ENCODE measurements at places on chromosomes 12 and 14.

DNA sequence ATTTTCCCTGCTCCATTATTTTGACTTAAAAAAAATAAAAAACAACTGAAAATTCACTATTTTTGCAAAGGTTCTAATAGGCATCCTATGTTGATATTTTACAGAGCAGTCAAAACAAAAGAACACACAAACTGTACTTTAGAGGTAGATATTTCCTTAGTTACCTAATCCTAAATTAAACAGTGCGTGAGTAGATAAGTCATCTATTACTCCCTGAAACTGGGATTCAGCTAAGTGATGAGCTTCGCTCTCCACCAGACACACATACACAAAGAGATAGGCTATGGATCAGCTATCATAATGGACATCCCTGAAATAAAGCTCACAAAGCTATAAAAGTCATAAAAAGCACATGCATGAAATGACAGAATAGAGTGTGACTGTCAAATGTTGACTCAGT lies 398.7 kb downstream of the SOX5 start:
- DNase-seq: no peak

GRCh38 chr14:67077921-67078320 lies 111.3 kb upstream of the GARIN2 start:
- DNase-seq: no peak

DNA sequence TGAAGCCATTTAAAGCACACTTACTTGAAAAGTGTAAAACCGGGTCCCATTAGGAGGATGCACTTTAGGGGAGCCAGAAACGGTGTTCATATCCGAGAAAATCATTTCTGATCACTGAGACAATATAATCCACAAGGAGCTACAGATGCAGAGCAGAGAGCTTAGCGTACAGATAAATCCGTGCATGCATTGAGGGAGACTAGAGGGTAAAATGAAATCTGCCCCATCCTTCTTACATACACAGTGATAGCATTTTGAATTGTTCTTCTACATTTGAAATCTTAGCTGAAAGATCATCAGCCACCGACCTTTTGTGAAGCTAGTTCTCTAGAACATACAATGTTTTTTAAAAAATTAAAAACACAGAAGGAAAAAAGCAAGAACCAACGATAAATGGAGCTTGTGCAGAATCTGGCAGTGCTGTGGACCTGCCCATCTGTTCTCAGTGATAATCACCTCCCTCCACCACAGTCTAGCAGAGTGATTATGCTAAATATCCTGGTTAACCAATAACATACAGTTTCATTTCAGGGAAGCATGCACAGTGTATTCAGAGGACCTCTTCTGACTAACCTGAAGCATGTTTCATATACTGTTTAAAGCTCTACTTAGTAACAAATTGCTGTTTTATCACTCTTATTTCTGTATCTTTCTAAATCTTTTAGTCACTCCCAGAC lies 161.1 kb downstream of the PPFIA2 start:
- no peak for DNase-seq

DNA sequence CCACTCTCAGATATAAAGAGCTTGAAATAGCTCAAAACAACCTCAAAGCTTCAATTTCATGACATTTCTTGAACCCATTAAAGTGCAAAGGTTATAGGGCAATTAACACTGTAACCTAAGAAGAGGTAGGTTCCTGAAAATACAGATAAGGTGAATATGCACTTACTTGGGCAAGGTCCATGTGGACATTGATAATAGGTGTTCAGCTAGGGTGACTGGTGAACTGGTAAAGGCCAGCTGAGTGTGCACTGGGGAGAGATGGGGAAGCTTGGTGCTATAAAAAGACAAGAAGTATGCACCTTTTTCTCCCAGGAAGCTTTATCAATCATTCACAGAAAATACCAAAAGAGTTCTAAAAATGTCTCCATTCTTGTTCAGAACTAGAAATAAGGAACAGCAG lies 418.6 kb downstream of the SLC16A7 start:
- DNase-seq: no peak

- no peak for DNase-seq
Measured at GRCh38 chr14:69553252-69553651, 21.4 kb downstream of the CCDC177 start.

DNA sequence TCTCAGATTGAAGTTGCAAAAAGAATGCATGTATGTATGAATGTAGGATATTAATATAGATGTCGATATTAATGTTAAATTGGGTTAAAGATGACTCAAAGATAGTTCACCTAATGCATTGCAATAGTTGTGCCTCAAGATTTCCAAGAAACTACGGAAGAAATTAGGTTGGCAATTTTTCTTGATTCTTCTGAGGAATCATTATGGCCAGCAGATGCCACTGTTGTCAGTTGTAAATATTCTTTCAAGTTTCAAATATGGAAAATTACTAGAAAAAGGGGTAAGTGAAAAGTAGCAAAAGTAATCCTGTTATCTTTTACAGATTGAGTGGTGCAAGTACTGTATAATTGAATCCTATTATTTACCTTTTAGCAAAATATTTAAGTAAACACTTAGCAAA lies 202.1 kb downstream of the ADAMTS20 start:
- DNase-seq: no peak

DNA sequence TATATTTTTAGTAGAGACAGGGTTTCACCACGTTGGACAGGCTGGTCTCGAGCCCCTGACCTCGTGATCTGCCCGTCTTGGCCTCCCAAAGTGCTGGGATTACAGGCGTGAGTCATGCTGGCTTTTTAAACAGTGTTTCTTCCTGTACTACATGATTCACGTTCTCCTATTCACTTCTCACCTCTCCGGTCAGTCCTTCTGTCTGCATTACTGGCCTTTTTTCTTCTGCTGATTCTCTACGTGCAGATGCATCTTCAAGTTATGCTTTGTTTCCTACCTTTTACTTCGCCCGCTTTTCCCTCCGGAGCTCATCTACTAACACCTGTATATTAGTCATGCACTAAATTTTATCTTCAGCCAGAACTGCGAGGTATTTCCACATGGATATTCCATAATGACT lies 296.2 kb upstream of the FLRT2 start:
- no peak for DNase-seq

- no peak for DNase-seq
Measured at GRCh38 chr14:41899416-41899815, 292.7 kb downstream of the LRFN5 start.

GRCh38 chr12:4477129-4477528 lies 31.5 kb upstream of the FGF6 start:
- no peak for DNase-seq

- no peak for DNase-seq
Measured at GRCh38 chr12:2904260-2904659, 13.6 kb downstream of the TULP3 start.

DNA sequence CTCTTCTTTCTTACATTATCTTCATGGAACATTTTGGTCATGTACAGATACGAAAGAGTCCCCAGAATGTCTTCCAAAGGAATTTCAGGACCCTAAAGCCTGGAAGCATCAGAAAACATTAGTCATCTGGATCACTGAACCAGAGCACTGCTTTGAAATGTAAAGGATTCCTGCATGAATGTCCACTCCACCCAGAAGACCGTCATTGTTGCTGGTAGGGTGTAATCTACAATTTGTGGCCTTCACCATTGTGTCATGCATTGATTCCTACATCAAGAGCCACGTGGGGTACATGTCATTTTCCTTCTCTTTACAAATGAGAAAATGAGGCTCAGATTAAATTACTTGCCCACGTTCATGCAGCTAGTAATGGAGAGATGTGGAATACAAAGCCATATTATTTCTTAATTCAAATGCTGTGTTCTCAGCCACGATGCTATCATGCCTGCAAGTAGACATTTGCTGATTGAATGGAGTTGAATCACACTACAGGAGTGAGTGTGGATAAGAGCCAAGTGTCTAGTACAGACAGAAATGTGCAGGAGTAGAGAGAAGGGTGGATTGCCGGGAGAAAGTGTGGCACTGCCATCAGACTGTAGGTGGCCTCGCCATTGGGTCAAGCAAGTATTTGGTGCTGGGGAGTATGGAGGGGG lies 231.2 kb downstream of the C12orf75 start:
- no peak for DNase-seq

DNA sequence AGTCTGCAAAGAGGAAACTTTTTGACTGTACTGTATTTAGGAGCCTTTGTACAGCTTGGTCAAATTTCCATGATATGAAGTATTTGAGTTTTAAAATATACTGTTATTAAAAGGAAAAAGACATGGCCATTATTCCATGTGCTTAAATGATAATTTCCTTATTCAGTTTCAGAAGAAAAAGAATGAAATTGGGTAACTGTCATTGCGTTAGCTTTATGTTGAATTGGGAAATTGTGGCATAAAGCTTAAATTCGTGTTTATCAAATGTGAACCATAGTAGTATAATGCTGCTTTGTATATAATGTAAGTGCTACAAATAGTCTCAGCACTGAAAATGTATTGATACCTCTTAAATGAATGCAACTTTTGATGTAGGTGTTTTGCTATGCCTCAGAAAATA lies 64.9 kb downstream of the ETNK1 start:
- DNase-seq: no peak

DNA sequence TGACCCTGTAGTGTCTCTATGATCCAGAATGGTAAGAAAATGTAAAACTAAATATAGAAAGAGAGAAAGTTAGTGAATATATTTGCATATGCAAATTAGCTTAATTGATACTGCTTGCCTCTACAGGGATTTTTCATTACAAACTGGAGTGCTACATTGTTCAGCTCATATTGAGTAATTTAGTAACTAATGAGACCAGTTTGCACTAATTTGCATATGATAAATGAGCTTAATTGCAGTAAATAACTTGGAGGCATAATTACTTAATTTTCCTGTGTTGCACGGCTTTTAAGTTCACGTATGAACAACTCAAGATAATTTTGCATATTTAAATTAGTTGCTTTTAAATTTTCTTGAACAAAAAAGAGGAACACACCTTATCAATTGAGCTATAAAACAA lies 436.5 kb downstream of the NPAS3 start:
- no peak for DNase-seq

GRCh38 chr14:63454863-63455622 lies 88.1 kb downstream of the PPP2R5E start:
- no peak for DNase-seq

DNA sequence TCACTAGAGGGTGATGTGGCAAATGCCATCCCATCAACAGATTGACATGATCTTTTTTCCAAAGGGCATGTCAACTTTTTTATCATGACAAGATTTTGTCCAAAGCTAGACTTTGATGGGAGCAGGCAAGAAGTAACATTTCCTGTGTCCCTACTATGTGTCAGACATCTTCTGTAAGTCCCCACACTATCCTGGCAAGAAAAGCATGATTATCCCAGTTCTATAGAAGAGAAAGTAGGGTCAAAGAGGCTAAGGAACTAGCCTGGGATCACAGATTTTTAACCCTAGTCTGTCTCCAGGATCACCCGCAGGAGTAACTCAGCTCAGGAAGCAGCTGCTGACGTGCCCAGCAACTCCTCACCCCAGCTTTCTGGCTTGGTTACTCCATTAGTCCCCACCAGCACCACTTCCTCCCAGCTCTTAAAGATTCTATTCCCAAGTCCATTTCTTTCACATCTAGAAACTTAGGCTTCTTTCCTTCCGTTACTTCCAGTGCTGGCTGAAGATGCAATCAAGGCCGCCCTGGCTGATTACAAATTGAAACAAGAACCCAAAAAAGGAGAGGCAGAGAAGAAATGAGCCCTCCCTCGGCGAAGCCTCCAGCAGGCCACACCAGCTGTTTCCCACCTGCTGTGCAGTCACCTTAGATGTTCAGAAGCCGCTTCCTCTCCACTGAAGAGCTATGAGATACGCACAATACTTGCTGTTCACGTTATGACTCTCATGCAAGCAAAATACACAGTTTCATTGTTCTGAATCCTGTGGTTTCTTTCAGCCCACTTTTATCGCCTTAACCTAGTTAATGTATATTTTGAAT lies 6.2 kb downstream of the ISCU start:
- DNase-seq: no peak

DNA sequence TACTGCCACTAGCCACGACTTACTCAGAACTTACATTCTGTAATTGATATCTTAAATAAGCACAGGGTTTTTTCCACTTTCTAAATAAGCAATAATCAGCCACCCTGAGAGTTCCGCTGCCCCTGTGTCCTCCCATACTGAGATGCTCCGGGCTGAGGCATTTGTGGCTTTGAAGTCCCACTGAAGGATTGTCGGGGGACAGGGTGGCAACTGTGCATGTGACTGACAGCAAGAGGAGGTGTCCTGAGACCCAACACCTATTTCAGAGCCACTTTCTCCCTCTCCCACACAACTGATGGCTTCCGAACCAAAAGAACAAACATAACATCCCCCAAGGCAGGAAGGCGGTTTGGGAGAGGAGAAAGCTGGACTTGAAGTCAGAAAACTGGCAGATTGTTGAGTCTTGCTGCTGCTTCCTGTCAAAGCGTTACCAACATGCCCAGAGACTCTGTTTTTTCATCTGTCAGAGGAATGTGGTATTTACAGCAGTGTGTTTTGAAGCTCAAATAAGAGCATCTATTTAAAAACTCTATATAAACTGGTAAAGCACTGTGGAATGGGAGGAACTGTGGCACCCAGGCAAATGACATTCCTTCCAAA lies 157.9 kb upstream of the FKBP4 start:
- DNase-seq: no peak

- peak; percentile 73 for DNase-seq
Measured at GRCh38 chr12:92933606-92934005, 4.5 kb upstream of the EEA1 start.

DNA sequence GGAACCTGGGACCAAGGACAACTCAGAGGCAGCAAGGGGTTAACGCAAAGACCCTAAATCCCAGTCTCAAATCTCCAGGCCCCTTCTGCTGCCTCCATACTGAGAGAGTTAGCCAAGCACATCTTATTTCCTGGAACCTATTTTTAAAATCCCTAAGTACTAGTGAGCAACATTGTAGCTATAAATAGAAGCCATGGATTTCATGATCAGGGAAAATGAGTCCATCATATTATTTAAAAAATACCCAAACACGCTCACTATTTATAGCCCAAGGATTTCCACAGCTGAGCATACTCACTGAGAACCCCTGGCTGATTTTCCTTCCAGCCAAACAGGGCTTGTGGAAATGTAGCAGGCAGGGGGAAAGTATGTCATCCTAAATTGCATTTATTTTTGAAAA lies 19.4 kb upstream of the TUNAR start:
- no peak for DNase-seq

- DNase-seq: no peak
Measured at GRCh38 chr12:105337391-105337790, 6.9 kb downstream of the C12orf75 start.

- peak; percentile 80 for DNase-seq
Measured at GRCh38 chr12:3600039-3600720, 109.2 kb downstream of the PRMT8 start.

GRCh38 chr12:8449355-8449859 lies 6.4 kb upstream of the CLEC6A start:
- DNase-seq: peak; percentile 27

- no peak for DNase-seq
Measured at GRCh38 chr14:32492457-32492856, 163.4 kb downstream of the AKAP6 start.

- no peak for DNase-seq
Measured at GRCh38 chr14:95758331-95758730, 44.4 kb upstream of the TCL1A start.

All from H7 (cell line).